ENCODE measurements at places on chromosomes 13 and 19. TPM values are rescaled to one million over a fixed set of nuclear protein-coding genes. Genes with fewer than 3 reads are reported as not detected.
A peak's percentile ranks its signal among the peaks of the same experiment; 100 is the strongest.

- H3K4me3 ChIP-seq = no peak overlapping the region
- no peak overlapping the region for H3K27ac ChIP-seq
- no peaks in the 10 kb centered on the region for H3K4me1 ChIP-seq
- no peaks in the 10 kb centered on the region for H3K27me3 ChIP-seq
- no peaks in the 10 kb centered on the region for H3K36me3 ChIP-seq
Measured at GRCh38 chr13:40145139-40145538, 489.7 kb downstream of the COG6 start.

GRCh38 chr13:28376604-28377003 is 118.3 kb downstream of the FLT1 start:
- no peak overlapping the region for H3K27ac ChIP-seq
- H3K4me1 ChIP-seq = no peaks in the 10 kb centered on the region
- no peak overlapping the region for H3K4me3 ChIP-seq
- H3K27me3 ChIP-seq = peaks cover 59% of the 10 kb centered on the region

- H3K4me1 ChIP-seq = no peaks in the 10 kb centered on the region
- H3K4me3 ChIP-seq = no peak overlapping the region
- H3K27me3 ChIP-seq = no peaks in the 10 kb centered on the region
- no peaks in the 10 kb centered on the region for H3K36me3 ChIP-seq
- peak; percentile 11 for DNase-seq
Measured at GRCh38 chr13:73849292-73849691, 284.9 kb downstream of the KLF12 start.

The COX7A1 gene
- not detected for total RNA-seq

All from PC-9 (cell line).